NCI-H69 (cell line): ENCODE measurements at places on chromosomes 6 and 20.

DNA sequence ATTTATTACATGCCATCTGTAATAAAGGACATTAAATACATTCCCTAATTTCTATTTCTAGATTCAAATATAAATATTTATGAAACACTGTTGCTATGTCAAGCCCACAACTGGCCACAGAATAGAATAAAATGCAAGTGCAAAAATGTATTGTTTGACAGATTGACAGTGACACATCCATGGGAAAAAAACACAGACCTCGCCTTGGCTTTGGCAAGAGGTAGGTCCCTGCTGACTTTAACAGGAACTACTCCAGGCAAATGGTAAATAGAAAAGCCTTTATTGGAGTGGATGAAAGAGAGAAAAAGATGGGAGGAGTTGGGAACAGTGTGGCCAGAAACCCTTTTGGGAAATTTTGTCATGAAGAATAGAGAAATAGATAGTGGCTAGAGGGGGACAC is 622.9 kb downstream of the UTRN start:
- DNase-seq: no peak

DNA sequence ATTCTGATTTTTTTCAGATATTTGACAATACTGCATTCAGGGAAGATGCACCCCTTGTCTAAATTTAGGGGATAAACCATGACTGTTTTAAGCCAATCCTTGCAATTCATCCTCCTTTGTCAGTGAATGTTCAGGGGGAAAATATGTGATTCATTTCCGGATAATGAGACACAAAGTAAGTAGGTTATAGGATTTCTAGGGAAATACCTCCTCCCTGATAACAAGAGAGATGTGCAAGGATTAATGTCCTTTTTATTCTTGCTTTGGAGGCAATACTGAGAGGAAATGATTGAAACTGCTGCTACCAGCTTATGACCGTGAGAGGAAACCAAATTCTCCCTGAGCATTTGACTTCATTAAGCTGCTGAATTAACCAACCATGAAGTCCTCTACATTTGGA is 161.3 kb upstream of the EYA4 start:
- no peak for DNase-seq

DNA sequence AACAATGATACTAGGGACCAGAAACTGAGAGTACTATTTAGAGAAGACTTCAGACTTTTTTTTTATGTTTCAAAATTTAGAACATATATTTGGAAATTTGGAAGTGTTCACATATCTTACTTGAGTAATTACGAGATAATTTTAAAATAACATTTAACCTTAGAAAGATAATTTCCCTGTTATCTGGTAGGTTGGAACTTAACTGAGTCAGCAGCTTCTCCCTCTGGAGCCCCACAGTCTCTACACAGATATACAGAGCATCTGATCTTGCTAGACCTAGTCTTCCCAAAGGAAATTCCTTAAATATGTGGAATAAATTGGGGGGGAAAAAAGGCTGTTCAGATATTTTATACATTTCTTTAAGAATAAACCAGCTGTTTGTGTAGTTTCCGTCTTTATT is 48.6 kb downstream of the TSPYL4 start:
- no peak for DNase-seq

DNA sequence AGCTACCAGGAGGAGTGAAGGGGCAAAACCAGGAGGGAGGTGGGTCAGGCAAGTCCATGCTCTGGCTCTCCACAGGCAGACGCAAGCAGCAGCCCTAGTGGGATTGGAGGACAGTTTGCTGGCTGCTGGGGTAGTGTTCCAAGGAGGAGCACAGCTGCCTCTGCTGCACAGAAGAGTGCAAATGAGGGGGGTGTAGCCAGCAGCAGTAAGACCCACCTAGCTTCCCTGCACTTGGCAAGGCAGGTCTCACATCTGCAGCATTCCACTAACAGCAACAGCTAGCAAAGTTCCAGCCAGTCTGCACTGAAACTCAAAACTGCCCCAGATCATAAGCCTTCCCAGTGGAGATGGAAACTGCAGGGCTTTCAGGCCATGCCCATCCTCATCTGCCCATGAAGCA is 405.0 kb downstream of the UTRN start:
- DNase-seq: no peak

GRCh38 chr6:15368873-15369272 is 123.0 kb downstream of the JARID2 start:
- DNase-seq: no peak
